Stimulated activated CD4-positive, alpha-beta T cell treated with anti-CD3 and anti-CD28 coated beads, Interleukin-12 subunit alpha, Interleukin-12 subunit beta, amount 100 ng/mL, for 48 hours (primary cell): ENCODE measurements at places on chromosomes 6 and 20.

- no peak for DNase-seq
Measured at GRCh38 chr6:38897507-38897906, 151.1 kb upstream of the GLP1R start.

- DNase-seq = no peak
Measured at GRCh38 chr6:135329851-135330803, 149.0 kb downstream of the MYB start.

- DNase-seq = no peak
Measured at GRCh38 chr20:62588458-62589149, 53.7 kb upstream of the SLCO4A1 start.

- DNase-seq = no peak
Measured at GRCh38 chr20:44052166-44052565, 134.8 kb downstream of the JPH2 start.

- DNase-seq = no peak
Measured at GRCh38 chr20:44089987-44090674, 96.9 kb downstream of the JPH2 start.

- DNase-seq = no peak
Measured at GRCh38 chr6:87637106-87637505, 47.2 kb downstream of the ORC3 start.

DNA sequence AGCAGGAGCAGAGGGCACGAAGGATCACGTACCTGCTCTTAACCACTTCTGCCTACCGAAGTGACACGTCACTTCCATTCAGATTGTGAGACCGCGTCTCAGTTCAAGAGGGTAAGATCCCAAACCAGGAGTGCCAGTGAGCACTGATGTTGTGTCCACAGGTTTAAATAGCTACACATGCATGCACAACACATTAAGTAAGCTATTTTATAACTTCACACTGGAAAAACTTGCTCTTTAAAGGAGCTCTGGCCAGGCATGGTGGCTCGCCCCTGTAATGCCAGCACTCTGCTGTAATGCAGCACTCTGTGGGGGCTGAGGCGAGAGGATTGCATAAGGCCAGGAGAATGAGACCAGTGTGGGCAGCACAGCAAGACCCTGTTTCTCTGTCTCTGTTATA is 21.1 kb downstream of the ABHD12 start:
- no peak for DNase-seq

- no peak for DNase-seq
Measured at GRCh38 chr6:168554898-168555617, 114.1 kb downstream of the SMOC2 start.

- no peak for DNase-seq
Measured at GRCh38 chr20:23629017-23629541, 8.7 kb downstream of the CST3 start.

DNA sequence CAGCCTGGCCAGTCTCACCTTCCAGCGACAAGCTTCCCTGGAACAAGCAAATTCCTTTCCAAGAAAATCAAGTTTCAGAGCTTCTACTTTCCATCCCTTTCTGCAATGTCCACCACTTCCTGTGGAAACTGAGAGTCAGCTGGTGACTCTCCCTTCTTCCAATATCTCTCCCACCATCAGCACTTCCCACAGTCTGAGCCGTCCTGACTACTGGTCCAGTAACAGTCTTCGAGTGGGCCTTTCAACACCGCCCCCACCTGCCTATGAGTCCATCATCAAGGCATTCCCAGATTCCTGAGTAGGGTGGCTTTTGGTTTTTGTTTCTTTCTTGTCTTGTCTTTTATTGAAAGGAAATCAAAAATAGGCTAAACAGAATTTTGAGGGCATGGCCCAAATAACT is 24.3 kb downstream of the MYCT1 start:
- no peak for DNase-seq

GRCh38 chr6:73954881-73955280 is 258.9 kb downstream of the CD109 start:
- no peak for DNase-seq

DNA sequence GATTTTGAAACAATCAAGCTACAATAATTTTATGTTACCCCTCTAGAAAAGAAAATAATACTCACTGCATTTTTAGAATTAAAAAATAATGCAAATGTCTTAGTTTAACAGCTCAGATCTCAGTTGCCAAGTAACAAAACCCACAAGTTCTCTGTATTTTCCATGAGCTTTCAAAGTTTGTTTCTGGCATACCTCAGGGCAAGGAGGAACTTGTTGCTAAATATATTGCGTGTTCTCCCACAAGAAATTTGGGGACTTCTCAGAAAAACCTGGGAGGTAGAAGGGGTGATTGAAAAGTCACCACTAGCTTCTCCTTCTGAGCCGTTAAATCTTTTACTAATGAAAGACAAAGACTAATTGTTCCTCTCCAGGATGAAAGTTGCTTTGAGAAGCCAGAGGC is 236.8 kb upstream of the MARCKS start:
- DNase-seq = no peak

GRCh38 chr20:57389695-57390603 is 1.2 kb upstream of the RBM38 start:
- DNase-seq = peak; percentile 53

DNA sequence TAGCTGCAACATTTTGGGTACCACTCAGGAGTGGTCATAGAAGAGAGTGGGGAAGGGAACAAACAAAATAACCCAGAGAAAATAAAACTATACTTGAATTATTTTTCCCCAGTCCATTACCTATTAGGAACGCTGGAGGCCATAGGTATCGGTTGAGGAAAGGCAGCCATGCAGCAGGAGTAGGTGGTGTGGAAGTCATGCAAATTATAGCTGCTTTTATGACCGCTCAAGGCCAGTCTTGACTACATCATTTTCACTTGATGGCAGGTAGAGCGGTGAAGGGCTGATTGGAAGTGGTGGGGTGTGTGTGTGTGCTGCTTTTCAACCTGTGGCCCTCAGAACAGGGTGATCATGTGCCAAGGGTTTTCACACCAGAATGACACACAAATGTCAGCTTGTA is 36.5 kb upstream of the KIF13A start:
- DNase-seq = no peak

- no peak for DNase-seq
Measured at GRCh38 chr6:37638414-37639341, 59.0 kb downstream of the MDGA1 start.

DNA sequence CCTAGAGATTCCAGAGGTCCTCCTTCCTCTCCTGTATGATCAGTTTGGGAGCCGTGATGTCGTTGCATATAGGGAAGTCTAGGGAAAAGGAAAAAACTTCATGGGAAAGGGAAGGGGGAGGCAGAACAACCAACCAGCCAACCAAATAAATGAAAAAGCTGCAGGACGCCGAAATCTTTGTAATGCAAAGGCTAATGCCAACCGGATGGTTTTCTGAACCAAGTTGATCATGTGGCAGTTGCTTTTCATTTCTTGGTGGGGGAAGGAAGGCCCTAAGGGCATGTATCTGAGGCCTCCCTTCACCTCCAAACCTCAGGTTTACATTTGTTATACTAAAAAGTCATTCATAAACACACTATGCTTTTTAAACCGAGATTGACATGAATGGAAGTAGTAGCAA is 167.2 kb downstream of the ARID1B start:
- no peak for DNase-seq
